ENCODE measurements at places on chromosomes 5 and 9.

GRCh38 chr5:43045236-43045635, 5.1 kb upstream of the ANXA2R start:
- DNase-seq = no peak

DNA sequence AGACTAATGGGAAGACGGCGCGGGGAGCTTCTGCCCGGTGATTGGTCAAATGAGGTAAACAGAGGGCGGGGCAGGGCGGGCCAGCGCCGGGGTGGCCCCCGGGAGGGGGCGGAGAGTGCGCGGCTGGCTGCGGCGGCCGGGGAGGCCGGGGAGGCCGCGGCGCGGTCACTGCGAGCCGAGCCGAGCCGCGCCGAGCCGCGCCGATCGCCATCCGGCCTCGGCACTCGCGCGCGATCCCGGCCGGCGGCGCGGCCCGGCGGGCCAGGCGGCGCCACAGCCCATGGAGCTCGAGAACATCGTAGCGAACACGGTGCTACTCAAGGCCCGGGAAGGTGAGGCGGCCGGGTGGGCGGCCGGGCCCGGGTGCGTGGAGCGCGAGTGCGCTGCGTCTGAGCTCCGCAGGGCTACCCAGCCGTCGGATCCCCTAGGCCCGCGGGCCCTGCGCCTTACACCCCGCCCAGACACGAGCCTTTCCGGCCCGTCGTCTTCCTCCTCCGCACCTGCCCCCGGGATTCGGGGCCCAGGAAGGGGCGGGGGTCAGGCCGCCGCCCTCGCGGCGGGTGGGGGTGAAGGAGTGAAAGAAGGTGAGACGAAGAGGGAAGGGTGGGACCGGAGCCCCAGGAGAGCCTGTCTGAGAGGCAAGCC, at the start of gene GRK6:
Gene GRK6 (plus strand): TSS at position 111 of the 645 bp plus-strand sequence. CDS start 170 bp downstream, at position 281.
- peak; percentile 59 for DNase-seq

GRCh38 chr9:70539001-70539400, 124.5 kb upstream of the KLF9 start:
- DNase-seq = no peak

GRCh38 chr9:121299467-121300282, 31.7 kb downstream of the GSN start:
- peak; percentile 4 for DNase-seq

- DNase-seq = peak; percentile 19
Measured at GRCh38 chr9:93209097-93209496, 25.2 kb downstream of the WNK2 start.

DNA sequence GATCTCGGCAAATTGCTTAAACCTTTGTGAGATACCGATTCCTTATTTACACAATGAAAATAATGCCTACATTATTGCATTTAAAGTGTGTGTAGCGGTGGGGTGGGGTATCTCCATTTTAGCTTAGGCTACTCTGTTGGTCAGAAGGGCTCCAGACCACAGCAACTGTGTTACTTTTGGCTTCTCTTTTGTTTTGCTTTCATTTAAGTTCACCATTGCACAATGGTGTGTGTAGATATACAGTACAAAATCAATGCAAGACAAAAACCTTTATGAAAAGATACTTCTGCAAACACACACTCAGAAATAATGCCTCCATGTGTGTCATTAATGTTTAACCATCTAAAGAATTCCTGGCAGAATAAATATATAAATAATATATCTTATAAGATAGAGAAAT, 279.4 kb downstream of the FBXL17 start:
- DNase-seq = no peak

DNA sequence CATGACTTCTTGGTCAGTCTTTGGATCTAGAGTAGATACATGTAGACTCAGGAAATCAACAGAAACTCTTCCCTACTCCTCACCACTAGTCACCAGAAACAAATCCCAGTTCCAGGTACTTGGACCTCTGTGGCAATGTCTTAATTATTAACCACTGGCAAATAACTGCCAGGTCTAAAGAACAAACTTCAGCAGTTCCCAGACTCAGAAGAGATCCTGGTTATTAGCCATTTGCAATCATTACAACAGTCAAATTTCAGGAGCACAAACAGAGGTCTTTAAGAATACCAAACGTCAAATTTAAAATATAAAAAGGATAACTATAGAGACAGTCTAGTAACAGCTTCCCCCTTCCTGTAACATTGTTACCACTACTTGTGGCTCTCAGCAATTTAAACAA, 10.2 kb downstream of the DIAPH1 start:
- DNase-seq = no peak

DNA sequence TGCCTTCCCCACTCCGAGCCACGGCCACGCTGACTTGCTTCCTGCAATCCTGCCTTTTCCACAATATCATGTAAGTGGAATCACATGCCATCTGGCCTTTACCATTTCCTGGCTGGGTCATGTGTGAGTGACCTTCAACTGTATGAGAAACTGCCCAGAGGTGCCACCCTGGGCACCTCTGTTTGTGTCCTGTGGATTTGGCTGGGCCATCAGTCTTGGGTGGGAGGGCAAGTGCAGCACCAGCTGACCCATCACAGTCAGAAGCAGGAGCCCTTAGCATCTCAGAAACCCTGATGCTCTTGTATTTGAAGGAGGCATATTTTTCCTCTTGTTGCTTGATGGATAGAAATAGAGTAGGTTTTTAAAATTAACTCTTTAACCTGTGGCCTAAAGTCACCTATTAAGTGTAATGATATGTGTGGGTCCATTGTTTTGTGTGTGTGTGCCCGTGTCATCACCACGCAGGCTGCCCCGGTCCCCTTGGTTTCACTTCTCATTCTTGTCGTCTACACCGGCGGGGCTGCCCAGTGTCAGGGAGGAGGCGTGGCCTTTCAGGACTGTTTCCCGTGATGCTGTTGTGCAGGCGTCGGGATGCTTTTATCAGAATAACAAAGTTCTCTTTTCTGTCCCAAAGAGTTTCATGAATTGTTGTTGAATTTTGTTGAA, 52.1 kb upstream of the CACNA1B start:
- no peak for DNase-seq

GRCh38 chr5:58925627-58926540, 343.0 kb downstream of the RAB3C start:
- DNase-seq = no peak

DNA sequence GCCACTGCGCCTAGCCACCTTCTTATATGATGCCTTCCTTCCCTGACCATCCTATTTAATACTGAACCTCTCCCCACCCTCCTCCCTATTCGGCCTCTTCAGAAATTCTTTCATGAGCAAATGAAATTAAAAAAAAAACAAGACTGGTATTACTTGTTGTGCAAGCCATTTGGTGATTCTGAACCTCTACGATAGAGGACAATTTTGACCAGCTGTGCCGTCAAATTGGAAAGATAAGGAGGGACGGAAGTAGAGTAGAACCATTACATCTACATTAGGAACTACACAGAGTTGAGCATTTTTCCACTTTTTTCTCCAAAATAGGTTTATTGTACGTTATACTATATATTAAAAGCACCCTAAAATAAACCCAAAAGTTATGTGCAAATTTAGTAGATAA, 2.9 kb downstream of the DHX29 start:
- DNase-seq = no peak

- no peak for DNase-seq
Measured at GRCh38 chr5:127650649-127651048, 1.8 kb downstream of the CTXN3 start.

- DNase-seq = no peak
Measured at GRCh38 chr5:10985721-10986110, 224.7 kb upstream of the DAP start.

- DNase-seq = no peak
Measured at GRCh38 chr5:85533341-85534047, 1084.2 kb upstream of the COX7C start.

GRCh38 chr9:111356481-111357244, 26.6 kb upstream of the OR2K2 start:
- DNase-seq = no peak

- DNase-seq = no peak
Measured at GRCh38 chr9:134892820-134893420, 12.3 kb downstream of the FCN2 start.

GRCh38 chr5:72205431-72206009, 98.2 kb downstream of the MAP1B start:
- no peak for DNase-seq

GRCh38 chr5:111742177-111742994, 14.6 kb downstream of the NREP start:
- DNase-seq = no peak

GRCh38 chr9:109423877-109424276, 74.2 kb downstream of the PTPN3 start:
- DNase-seq = no peak

DNA sequence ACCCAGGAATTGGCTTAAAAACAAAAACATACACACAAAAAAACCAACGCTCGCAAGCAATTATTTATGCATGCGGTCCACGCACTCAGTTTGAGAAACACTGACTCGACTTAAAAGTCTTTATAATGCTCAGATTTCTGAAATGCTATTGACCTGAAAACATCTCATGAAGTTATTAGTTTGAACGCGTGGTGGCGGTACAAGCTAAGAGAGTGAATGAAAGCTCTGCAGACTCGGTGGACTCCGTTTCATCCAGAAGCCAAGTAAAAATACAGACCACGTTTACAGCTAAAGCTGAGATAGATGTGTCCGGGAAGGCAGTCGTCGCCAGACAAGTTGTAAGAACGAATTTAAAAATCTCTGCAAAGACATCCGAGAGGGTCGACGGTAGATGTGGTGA, at the start of gene PCDHB6:
Gene PCDHB6 (plus strand): TSS at position 246 of the 400 bp plus-strand sequence. CDS start 201 bp downstream, outside the sequence.
- no peak for DNase-seq

DNA sequence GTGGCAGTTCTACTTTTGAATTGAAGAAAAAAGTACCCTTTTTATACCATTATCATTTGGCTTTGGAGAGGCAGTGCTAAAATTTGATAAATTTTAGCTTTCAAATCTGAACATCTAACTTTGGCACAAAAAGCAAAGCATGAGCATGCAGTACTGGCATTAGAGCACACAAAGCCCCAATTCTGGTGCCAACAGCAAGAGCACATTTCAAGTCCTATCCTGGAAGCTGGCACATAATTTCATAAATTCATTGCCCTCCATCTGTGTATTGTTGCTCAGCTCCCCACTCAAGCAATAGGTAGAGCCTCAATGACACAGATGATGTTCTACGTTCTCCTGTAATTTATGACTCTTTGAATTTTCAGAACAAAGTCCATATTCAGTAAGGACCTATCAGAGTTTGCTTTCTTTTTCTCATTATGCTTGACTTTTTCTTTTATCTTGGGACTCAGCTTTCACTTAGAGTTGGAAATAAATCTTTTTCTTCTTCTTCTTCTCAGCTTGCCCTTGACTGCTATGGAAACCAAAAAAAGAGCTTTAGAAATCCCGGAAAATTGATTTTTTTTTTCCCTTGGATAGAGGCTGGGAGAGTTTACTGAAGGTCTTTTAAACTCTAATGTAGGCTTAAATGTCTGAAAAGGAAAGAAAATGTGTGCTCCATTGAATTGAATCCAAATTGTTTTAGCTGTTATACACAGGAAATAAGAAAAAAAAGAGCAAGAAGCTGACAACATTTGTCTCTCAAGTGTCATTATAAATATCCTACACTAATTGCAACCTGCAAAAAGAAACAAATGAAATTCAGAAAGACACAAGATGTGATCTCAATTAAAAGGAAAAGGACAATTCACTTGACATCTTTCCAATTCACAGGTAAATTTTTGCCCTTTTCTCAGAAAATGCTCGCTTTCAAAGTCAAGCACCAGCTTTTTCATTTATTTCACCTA, 380.8 kb upstream of the CDH18 start:
- no peak for DNase-seq

- DNase-seq = no peak
Measured at GRCh38 chr9:19631181-19631580, 157.7 kb downstream of the SLC24A2 start.

- DNase-seq = peak; percentile 0
Measured at GRCh38 chr9:93655621-93656425, 79.4 kb downstream of the PHF2 start.

- no peak for DNase-seq
Measured at GRCh38 chr9:83445703-83446265, 92.4 kb downstream of the FRMD3 start.

DNA sequence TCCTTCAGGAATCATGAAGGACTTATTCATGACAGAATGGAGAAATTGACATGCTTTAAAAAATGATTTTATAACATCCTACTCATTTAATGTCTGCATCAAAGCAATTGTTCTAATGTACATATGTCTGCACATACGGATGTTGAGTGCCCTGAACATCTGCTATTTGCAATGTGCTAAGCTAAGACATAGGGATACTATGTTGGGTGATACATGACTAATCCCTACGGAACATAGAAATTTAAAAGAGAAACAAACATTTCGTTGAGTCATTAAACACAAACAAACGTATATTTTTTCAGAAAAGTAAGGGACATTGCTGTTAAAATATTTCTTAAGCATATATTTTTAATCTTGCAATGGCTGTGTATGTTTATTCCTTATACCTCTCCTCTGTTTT, 686.5 kb upstream of the ADAMTS16 start:
- DNase-seq = no peak

GRCh38 chr9:113837334-113837733, 38.8 kb upstream of the ZNF618 start:
- DNase-seq = no peak

GRCh38 chr5:146042628-146043279, 62.6 kb downstream of the PLAC8L1 start:
- DNase-seq = no peak
